Stimulated activated CD8-positive, alpha-beta memory T cell treated with anti-CD3 and anti-CD28 coated beads, Interleukin-15, amount 100 ng/mL, for 4 hours (primary cell): ENCODE measurements at places on chromosomes 7 and 10.

- DNase-seq, result no peak
Observed at GRCh38 chr10:3292636-3293035, 120.1 kb upstream of the PITRM1 start.

DNA sequence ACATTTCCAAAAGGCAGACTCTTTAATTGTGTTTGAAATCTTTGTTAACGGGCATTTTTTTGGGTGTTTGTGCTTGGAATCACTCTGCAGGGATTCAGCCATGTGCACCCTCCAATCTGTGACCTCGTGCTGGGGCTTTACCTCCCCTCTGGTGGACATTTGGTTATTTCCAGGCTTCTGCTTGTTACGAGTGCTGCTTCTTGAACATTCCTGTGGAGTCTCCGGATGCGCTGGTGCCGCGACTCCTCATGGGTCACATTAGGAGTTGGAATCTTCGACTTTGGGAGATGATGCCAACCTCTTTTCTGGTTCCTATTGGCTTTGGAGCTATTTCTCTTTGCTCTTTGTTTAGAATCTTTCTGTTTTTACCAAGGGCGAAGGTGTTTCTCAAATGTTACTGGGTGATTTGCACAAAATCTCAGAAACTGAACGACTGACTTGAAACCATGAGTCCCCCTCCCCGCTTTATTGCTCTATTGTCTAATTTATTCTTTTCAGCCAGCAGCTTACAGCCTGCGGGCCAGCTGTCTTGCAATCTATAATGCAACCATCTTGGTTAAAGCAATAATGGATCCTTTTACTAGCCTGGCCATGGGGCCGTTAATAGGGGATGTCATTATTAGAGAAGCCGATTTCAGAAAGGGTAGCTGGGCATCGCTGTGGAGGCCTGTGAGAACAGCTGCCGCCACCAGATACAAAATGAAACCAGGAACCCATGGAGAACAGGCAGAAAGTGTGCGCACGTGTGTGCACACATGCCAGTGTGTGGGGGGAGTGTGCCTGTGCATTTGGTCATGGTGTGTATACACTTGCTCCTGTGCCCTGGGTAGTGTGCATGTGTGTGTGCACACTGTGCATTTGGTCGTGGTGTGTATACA lies 9.9 kb upstream of the DPYSL4 start:
- no peak for DNase-seq

DNA sequence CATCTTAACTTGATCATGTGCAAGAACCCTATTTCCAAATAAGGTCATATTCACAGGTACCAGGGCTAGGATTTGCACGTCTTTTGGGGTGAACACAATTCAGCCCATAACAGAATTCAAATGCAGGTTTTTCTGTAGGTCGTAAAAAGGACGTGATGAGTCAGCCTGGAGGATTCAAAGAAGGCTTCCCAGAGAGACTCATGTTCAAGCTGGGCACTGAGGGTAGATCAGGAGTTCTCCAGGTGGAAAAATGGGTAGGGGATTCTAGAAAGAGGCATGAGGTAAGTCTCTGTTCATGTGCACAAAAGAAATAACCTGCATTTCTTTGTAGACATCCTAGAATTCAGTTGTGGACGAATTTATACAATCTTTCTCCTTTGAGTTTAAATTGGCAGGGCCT lies 160.4 kb downstream of the RPS24 start:
- DNase-seq, result no peak

- no peak for DNase-seq
Observed at GRCh38 chr10:81109200-81109752, 571.6 kb downstream of the SH2D4B start.

DNA sequence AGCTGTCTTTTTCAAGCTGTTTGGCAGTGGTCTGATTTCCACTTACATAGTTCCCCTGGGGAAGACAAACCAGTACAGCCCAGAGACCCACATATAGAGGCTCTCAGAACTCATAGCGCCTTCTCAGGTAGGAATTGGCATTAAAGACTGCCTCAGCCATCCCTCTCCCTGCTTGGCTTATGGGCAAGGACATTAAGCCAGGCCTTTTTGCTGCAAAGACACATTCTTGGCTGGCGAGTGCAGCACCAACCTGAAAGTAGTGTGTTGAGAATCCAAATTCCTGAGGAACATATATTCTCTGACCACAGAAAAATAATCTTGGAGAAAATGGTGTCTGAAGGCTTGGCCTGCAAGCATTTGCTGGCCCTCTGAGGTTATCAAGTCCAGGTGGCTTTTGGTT lies 39.2 kb upstream of the HPS1 start:
- no peak for DNase-seq

DNA sequence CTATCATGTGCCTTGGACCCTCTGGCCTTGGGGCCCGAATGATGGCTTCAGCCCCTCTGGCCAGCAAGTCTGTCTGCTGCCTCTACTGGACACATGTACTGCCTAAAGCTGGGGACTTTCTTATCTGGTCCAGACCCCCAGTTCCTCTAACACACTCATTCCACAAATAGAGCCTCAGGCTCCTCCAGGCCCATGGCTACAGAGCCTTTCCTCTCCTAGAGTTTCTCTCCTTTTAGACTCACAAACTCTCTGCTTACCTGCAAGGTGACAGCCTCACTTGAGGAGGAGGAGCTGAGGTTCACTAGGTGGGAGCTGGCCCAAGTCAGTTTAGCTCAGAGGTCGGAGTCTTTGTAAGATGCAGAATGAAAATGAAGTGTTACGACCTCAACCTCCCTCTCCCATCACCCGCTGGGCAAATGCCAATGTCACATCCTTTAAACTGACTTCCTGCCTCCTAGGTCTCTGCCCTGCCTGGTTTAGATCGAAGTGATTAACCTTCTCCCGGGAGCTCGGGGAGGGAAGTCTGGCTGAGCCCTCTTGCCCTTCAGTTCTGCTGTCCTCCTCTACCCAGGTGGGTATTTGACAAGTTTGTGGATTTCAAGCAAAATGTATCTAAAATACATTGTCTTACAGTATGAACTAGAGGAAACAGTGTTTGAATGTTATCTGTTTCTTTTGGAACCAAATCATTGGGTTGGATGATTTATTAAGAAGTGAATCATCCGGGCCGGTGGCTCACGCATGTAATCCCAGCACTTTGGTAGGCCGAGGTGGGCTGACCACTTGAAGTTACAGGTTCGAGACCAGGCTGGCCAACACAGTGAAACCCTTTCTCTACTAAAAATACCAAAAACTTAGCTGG lies 71.9 kb upstream of the TNS3 start:
- DNase-seq, result no peak

DNA sequence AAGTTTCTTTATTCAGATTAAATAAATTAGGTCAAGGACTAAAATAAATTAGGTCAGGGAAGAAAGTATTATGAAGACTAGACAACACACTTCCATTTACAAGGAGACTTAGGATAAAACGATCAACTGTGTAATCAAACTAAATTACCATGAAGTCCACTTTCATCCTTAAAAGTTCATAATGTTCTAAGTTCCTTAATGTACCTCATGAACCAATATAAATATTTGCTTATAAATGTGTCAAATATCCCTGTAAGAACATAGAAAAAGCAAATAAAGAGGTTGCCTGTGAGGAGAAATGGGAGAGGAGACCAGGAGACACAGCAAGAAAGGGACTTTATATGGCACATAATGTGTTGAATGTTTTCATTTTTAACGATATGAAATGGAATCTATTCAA lies 345.6 kb downstream of the PARD3 start:
- DNase-seq, result no peak
